ENCODE measurements at places on chromosomes 3 and 15.

DNA sequence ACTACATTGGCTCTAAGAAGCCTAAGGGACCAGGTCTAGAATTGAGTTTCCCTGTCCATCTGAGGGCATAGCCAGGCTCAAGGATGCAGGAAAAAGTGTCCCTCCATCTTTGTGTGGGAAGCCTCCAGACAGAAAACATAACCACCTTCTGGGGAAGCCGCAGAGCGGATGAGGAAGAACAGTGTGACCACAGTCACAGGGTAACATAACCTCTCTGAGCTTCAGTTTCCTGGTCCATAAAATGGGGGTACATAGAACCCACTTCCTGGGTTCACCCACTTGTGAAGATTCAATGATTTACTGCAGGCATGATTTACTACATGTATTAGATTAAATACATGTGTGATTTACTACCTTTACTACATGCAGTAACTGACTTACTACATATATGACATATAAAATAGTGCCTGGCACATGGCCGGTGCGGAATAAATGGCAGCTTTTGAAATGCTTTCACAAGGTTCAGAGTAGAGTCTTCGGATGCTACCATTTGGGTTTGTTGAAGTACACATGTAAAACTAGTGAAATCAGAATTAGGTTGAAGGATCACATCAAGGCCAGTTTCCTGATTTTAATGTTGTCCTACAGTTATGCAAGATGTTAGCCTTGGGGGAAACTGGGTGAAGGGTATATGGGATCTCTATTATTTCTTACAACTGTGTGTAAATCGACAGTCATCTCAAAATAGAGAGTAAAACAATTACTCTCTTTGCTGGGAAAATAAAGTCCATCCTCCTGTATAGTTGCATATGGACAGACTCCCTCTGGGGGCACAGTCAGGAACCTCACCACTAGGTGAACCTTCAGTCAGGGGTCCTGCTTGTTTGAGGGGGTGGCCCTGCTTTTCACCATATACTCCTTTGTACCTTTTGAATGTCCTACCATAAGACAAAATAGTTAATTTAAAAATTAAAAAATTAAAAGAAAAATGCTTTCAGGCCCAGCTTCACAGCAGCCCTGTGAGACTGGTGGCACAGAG is 86.0 kb downstream of the SEMA5B start:
- no peak for DNase-seq

- DNase-seq: no peak
Measured at GRCh38 chr3:69970827-69971226, 28.7 kb upstream of the SAMMSON start.

DNA sequence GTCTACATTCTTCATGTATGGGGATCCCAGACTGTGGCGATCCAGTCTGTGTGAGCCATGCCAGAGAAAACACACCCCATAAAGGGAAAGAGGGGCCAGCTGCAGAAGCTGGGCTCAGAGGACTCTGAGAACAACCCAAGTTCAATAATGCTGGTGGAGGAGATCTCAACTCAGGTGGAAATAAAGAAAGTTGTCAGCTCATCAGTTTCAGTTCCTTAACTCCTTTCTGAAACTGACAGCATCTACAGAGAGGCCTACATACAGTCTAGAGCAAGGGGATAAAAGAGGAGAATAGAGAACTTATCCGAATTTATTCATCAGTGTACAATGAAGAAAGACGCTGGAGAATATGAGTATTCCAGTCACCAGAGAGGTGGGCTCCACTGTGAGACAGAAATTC is 77.0 kb downstream of the NTRK3 start:
- DNase-seq: no peak

GRCh38 chr3:156017352-156018030 is 102.9 kb upstream of the KCNAB1 start:
- DNase-seq: no peak

- no peak for DNase-seq
Measured at GRCh38 chr3:60610441-60611112, 640.7 kb downstream of the FHIT start.

- no peak for DNase-seq
Measured at GRCh38 chr3:54421943-54422342, 299.6 kb downstream of the CACNA2D3 start.

GRCh38 chr3:81249540-81250029 is 511.9 kb downstream of the GBE1 start:
- no peak for DNase-seq

DNA sequence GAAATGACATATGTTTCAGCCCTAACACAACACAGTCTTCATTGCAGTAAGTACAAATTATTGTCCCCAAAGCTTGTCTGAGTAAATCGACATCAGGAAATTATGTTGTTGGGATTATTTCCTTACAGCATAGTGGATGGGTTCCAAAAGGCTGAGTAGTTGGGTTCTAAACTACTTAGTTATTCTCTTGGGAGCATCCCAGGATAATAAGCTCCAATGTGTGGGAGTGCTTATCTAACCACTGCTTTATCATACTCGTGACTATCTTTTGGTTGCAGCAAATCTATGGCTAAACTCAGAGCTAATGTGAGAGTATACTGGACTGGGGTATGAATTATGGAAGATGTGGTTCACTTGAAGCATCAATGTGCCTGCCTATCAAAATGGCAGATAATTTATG is 128.5 kb downstream of the RBMS3 start:
- DNase-seq: no peak

- no peak for DNase-seq
Measured at GRCh38 chr15:31387479-31388118, 61.0 kb downstream of the KLF13 start.

GRCh38 chr3:42655331-42655888 is 1.9 kb downstream of the ZBTB47 start:
- no peak for DNase-seq

DNA sequence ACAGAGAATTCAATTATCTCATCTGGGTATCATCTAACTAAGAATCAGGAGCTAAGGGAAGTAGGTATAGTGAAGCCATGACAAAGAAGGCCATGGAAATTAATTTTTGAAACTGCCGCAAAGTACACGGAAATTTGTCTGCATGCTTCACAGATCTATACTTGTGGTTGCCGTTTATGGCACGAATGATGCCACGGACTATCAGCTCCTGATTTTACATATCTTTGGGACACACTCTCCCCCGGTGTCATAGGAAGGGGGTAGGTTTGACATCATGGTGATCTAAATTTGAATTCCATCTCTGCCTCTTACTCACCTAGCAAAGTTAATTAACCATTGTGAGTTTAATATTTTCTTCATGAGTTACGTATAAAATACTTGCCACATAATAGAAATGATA is 14.0 kb downstream of the ARPP21 start:
- no peak for DNase-seq

DNA sequence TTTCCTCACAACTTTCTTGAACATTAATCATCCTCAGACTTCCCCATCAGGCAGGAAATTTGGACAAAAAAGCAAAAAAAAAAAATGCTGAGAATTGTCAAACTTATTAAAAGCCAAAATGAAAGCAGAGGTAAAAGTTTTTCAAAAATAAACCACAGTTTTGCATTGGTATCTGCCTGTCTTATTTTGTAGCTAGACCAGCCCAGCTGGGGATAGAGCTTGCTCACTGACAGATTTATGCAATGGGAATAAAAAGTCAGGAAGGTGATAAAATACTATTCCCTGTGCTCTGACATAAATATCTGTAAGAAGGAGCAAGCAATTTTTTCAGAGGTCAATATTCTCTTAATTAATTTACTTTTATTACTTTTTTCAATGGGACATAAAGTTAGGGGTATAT is 1006.7 kb upstream of the ALCAM start:
- no peak for DNase-seq

- DNase-seq: peak; percentile 57
Measured at GRCh38 chr3:106255870-106256248, 387.0 kb upstream of the CBLB start.

- no peak for DNase-seq
Measured at GRCh38 chr3:107284612-107285011, 92.6 kb upstream of the CCDC54 start.

DNA sequence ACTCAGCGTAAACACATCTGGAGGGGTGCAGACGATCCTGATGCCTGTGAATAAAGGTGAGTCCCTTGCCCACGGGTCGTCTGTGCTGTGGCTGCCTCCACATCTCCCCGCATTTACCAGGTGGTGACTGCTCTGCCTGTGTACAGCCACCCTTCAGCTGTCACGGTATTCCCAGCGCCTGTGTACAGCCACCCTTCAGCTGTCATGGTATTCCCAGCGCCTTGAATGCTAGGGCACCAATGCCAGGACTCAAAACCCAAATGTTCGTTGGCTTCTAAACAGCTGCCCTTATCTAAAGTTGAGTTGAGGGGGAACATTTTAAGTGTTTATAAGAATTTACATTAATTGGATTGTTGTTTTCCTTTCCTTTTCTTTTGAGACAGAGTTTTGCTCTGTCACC is 27.4 kb downstream of the MAP6D1 start:
- no peak for DNase-seq

DNA sequence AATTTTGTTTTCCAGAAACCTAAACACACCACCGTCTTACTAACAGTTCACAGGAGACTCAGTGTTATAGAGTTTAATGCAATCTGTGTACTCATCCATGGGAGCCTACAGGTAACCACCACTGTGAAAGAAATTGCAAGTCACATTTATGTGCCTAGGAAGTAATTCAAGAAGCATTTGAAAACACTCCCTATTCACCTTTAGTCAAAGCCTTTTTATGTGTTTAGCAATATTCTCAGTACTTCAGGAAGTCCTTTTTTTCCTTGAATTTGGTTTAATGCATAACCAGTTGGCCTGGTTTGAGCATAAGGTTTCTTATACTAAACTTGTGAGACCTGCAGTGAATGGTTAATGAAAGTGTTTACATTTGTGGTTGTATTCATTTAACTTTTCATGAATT is 346.1 kb downstream of the CHST2 start:
- no peak for DNase-seq
